ENCODE measurements at places on chromosomes 12 and 14.

DNA sequence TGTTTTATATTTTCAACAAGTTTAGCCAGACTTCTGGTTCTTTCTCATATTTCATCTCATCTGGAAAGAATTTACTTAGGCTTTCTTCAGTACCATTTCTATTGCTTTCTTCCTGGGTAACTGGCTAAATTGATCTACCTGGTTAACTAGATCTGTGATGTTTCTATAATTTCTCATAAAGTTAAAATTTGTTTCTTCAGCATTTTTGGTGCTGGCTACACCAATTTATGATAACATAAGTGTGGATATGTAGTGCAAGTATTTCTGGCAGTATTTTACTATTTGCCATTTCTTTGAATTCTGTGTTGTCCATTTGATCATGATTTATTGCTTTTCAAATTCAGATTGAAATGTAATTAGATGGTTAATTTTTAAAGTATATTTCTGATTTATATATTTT, 25.9 kb downstream of the ARHGAP5 start:
- DNase-seq = no peak

DNA sequence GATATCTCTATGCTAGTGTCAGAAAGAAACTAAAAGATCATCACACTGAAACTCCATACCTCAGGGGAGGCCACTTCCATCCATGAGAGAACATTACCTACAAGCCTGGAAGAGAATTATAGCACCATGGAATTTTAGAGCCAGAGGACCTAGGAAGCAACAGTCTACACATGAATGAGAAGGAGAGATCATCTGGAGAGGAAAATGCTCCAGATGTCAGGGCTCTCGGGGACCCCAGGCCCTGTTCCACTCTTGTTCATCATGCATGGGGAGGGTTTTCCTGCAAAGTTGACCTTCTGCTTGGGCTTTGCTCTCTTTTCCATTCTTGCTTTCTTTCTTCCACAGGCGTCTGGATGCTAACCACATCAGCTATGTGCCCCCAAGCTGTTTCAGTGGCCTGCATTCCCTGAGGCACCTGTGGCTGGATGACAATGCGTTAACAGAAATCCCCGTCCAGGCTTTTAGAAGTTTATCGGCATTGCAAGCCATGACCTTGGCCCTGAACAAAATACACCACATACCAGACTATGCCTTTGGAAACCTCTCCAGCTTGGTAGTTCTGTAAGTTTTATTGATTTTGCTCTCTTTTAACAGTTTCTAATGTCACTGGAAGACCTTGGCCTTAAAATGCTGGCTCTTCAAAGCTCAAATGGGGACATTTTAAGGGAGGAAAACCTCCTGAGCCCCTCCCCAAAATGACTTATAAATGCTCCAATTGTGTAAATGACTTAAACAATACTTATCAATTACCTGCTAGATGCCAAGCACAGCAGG, 110.7 kb downstream of the ZFC3H1 start:
- no peak for DNase-seq

GRCh38 chr14:33553706-33554278, 397.1 kb downstream of the EGLN3 start:
- no peak for DNase-seq

DNA sequence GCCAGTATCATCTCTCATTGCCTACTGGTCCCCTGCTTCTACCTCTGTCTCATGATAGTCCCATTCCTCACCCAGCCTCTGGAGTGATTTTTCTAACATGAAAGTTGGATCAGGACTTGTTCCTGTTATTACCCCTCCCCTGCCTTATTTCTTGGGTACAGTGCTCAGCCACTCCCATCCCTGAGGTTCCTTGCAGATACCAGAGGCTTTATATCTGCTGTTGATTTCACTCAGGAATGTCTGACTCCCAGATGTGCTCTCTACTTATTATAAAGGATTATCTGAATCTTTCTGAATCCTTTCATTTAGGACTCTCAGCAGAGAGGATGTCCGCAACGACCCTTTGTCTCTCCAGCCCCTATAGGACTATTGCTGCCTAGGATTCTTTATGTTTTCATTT, 111.2 kb downstream of the LRRK2 start:
- no peak for DNase-seq

- no peak for DNase-seq
Measured at GRCh38 chr14:32805979-32806378, 132.7 kb upstream of the NPAS3 start.

DNA sequence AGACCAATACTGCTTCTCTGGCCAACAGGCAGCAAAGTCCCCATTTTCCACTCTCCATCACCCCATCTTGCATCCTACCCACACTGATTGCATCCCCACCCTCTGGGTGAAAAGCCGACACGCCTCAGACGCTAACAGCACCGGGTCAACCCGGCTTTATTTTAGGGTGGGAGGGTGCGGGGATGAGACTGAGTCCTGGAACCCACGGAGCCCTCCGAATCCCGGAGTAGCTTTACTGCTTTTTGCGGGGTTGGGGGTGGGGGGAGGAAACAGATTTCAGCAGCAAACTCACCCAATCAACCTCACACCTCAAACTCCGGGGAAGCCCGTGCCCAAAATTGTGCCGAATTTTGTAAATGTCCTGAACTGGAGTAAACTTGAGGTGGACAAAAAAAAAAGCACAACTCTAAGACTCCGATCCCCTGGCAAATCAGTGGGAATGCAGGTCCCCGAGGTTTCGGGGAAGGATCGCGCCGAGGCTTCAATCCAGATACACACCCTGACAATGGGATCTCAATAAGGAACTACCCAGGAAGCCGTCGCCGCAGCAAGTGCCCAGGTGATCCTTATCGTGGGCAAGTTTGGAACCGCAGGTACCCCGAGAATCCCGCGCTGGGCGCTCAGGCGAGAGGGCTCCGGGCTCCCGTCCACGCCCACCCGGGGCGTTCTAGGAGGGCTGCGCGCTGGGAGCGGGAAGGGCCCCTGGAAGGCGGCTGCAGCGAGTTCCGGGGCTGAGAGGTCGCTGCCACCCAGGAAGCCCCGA, 1.1 kb downstream of the GCH1 start:
- no peak for DNase-seq

DNA sequence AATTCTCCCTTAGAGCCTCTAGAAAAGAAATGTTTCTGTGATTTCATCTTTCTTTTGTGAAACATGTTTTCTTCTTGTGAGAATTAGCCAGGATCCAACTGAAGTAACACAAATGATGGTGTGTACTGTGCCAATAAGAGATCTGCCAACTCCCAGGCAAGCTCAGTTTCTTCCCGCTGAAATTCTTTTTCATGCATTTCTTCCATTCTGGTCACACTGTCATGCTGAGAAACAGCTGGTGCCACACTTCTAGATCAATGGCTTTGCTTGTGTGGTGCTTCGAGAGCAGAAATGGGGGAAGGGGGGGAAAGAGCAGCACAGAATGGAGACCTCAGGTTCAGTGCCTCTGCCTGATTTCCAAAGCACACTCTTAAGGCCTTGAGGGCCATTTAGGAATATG, 41.4 kb upstream of the FGF6 start:
- no peak for DNase-seq

- no peak for DNase-seq
Measured at GRCh38 chr14:100673085-100673806, 53.4 kb upstream of the DLK1 start.

GRCh38 chr14:54135804-54136280, 179.2 kb upstream of the BMP4 start:
- DNase-seq = no peak

GRCh38 chr12:117890137-117890536, 78.7 kb downstream of the KSR2 start:
- DNase-seq = no peak

Data from hypothalamus (tissue), 51 donors.